CD4-positive, alpha-beta T cell treated with Interleukin-4 for 1 hour (primary cell): ENCODE measurements at places on chromosomes 4 and X.

DNA sequence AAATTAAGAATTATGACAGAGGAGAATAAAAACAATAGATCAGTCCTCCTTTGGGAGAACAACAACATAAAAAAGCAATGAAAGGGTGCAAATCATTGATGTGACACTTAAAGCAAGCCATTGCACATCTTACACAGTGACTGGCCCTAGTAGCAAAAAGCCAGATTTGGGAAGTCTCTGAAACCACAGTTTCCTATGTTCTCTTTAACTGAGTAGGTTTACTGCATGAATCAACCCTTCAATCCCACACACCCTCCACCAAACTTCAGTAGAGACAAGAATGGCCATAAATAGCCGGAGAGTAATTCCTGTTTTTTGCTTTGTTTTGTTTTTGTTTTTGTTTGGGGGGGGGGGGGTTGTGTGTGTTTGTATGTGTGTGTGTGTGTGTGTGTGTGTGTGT is 180.8 kb downstream of the VEGFC start:
- DNase-seq = no peak

DNA sequence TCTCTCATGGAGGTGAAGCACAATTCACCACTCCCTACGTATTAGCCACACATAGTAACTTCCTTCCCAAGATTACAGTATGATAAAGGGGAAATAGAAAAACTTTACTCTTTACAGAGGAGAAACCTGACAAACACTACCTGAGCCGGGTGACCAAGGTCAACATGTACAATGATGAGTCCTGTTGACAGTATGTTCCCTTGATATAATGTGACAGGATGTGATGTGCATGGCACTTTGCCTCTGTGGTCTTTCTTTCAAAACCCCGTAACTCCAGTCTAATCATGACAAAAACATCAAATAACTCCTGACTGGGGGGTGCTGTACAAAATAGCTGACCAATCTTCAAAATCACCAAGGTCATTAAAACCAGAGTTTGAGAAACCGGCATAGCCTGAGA is 60.6 kb downstream of the CD99L2 start:
- DNase-seq = no peak

- DNase-seq = no peak
Observed at GRCh38 chr4:147853706-147854105, 121.8 kb downstream of the ARHGAP10 start.

DNA sequence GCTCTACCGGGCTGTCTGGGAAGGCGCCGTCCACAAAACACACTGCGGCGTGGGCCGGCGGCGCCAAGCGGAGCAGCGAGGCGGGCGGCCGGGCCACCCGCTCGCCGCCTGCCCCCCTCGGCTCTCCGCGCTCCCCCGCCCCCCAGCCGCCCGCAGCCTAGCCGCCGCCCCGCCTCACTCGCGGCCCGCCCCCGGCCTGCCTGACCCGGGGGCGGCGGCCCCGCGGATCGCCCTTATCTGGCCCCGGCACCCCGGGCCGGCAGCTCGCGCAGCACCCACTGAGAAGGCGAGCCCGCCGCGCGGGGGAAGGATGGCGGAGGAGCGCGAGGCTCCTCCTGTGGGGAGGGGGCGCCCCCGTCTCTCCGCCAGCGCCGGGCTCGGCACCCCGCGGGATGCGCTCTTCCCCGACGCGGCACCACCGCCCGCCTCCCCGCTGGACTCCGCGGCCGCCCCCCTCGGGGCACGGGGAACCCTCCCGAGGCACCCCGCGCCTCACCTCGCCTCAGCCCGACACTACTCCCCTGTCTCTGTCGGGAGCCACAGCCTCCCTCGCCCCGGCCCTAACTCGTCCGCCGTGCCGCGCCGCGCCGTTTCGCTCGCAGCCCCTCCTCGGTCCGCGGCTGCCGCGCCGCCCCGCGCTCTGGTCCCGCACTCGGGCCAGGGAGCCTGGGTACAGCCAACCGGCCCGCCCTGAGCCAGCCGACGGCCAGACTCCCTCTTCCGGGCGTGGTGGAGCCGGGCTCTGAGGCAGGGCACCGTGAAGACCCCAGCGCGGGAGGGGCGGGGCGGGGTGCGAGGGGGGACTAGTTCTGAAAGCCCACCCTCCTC is 566 bp downstream of the ATP11C start:
- peak; percentile 41 for DNase-seq

DNA sequence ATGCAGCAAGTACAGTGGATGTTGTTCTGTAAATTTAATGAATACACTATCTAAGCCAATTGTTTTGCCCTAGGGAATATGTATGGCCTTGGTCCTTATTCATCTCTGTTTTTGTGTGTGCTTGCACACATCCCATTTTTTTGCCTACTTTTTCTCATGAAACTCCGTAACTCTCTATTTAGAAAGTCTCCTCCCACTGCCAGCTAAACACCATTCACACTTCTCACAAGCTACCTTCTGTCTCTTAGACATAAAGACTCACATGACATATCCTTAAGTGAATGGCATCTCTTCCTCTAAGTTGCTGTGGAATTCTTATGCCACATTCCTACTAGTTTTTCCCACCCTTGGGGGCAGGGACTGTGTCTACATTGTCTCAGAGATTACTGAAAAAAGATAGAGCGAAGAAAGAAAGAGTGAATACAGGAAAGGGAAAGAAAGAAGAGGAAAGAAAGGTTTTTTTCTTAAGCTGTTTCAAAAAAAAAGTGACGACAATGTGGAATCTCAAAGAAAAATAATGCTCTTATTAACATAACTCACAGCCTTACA is 117.5 kb downstream of the ATG4A start:
- DNase-seq = no peak

DNA sequence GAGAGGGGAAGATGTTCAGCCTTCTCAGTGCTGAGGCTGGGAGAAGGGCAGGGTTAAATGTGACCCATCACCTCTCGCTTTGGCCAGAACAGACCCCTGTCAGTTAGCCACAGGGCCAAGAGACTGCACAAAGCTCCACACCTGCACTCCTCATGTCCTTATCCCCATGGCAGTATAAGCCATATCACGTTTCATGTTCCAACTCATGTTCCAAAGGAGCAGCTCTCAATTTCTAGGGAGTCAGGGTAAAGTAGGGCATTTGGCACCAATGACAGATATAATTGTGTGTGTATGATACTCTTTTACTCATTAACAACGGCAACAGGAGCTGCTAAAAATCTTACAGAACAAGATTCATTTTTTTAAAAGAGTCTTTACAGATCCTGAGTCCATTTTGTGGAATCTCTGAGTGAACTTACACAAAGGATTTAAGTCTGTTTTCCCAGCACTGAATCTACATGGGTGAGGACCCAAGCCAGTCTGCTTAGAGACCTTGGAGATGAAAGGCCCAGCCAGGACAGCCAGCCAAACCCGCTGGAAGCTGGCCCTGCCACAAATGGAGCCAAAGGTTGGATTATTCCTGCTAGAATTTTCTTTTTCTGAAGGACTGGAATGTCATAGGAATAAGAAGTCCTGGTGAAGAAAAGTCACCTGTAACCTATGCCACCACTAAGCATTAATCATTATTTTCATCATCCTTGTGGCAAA is 129.1 kb upstream of the SMAD1 start:
- DNase-seq = no peak

DNA sequence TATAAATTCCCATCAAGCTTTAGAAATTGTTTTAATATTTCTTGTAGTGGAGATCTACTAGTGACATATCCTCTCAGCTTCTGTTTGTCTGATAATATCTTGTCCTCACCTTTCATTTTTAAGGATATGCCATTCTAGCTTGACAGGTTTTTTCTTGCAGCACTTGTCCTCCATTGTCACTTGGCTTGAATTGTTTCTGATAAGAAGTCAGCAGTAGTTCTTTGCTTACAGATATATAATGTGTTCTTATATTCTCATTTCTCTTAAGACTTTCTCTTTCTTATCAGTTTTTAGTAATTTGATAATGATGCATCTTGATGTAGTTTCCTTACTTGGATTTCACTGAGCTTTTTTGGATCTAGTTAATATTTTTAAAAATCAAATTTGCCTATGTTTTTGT is 120.6 kb upstream of the NUDT6 start:
- no peak for DNase-seq
